ENCODE measurements at places on chromosomes 11 and 22.

- no peak for DNase-seq
These were observed 209.7 kb upstream of the PLET1 start for GRCh38 chr11:112470355-112470754.

GRCh38 chr11:86247608-86248007 lies 3.1 kb downstream of the EED start:
- no peak for DNase-seq

GRCh38 chr22:28116219-28116673 lies 197.2 kb upstream of the PITPNB start:
- DNase-seq: no peak

- no peak for DNase-seq
These were observed 195.4 kb downstream of the METTL15 start for GRCh38 chr11:28303477-28304191.

- no peak for DNase-seq
These were observed 354.9 kb downstream of the SHANK2 start for GRCh38 chr11:70897429-70897828.

GRCh38 chr11:68340003-68340767 lies 27.8 kb downstream of the LRP5 start:
- DNase-seq: peak; percentile 87
